ENCODE measurements at places on chromosomes 3 and 15. TPM values are rescaled to one million over a fixed set of nuclear protein-coding genes. Genes with fewer than 3 reads are reported as not detected.

GRCh38 chr3:81033684-81034083 lies 727.8 kb downstream of the GBE1 start:
- no peak for DNase-seq

DNA sequence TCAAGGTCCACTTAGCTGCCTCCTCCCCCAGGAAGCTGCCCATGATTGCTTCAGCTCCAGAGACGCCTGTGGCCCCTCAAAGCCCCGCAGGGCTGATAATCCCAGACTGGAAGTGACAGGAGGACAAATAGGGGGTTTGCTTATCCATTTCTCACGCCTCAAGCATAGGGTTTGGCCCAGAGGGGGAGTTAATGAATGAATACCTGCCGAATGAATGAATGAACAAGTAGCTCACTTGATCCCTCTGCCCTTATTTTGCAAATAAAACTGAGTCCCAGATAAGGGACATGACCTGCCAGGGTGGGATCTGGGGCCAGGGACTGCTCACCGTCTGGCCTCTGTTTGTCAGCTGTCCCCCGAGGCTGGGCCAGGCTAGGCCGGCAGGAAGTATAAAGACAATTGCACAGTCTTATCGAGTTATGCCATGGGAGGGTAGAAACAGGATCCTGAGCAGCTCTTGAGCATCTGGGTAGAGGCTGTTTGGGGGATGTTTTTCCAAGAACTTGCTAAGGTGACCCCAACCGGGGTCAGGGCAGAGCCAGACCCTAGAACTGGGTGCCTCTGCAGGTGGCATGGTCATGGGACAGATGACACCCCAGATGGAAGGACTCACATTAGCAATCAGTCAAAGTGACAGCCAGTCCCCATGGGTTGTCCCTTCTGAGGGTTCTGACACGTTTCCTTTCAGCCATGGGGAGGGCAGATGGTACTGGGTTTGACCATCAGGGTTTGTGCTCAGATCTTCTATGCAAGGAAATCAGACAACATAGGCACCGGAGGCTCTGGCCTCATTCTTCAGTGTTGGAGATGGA lies 45.0 kb downstream of the IQSEC1 start:
- no peak for DNase-seq

GRCh38 chr3:187739094-187739560 lies 6.1 kb downstream of the BCL6 start:
- DNase-seq = no peak

DNA sequence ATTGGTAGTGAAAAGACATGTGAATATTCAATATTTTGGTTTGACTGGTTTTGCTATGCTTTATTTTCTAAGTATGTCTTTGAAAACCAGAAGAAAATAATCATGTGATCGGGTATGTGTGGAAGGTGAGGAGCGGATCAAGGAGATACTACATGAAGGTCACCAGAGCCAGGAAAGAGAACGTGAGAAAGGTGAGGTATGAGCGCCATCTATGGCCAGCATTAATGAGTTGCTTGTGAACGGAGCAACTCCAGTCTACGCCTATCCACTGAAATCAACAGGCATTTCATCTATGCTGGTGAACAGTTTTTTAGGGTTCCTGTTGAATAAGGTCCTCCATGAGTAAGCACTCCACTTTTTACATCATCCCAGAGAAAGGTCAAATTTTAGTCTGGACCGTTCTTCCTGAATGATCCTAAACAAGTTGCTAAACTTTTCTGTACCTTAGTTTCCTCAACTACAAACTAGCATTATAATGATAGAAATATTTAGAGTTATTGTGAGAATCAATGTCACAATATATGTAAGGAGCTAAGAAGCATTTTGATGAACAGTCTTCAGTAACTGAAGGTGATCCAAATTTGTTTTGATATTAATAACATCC lies 1435.2 kb upstream of the CADM2 start:
- no peak for DNase-seq

DNA sequence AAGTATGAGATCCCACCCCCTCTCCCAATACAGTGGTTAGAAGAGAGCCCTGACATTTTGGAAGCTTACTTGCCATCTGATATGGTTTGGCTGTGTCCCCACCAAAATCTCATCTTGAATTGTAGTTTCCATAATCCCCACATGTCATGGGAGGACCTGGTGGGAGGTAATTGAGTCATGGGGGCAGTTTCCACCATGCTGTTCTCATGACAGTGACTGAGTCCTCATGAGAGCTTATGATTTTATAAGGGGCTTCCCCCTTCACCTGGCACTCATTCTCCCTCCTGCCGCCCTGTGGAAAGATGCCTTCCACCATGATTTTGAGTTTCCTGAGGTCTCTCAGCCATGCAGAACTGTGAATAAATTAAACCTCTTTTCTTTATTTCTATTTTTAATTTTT lies 28.8 kb upstream of the HES1 start:
- no peak for DNase-seq

DNA sequence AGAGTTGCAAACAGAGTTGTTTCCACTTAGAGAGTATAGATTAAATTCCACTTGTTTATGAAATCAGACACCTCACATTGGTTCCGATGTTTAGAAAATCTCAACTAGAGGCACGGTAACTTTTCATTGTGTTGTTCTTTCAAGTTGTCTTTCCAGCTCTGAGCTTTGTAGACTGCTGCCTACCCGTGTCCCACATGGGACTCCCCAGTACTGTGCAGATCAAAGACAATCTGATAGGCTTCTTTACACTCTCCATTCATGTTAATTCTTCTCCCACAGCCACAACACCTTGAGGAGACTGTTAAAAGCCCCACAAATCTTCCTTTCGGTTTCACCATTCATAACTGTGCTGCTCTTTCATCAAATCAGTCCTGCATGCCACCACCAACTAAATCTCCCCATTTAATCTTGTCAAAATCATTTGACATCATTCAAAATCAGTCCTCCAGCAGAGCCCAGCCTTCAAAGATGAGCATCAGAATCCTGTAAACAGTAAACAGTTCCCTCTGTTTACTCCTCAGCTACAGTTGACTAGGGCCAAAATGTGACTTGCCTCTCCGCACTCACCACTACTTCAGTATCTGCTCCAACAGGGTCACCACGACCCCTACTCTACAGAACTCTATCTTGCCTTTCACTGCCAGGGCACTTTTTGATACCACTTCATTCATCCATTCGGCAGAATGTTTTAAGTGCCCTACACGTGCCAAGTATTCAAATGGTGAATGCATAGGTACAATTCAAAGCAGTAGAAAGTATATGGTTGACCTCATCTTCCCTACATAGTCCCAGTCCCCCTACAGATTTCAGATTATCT lies 8.3 kb downstream of the ANXA2 start:
- no peak for DNase-seq

- no peak for DNase-seq
These were observed 128.3 kb downstream of the GOLIM4 start for GRCh38 chr3:167967257-167968036.

- no peak for DNase-seq
These were observed 12.4 kb upstream of the CHRM5 start for GRCh38 chr15:33955945-33956344.

DNA sequence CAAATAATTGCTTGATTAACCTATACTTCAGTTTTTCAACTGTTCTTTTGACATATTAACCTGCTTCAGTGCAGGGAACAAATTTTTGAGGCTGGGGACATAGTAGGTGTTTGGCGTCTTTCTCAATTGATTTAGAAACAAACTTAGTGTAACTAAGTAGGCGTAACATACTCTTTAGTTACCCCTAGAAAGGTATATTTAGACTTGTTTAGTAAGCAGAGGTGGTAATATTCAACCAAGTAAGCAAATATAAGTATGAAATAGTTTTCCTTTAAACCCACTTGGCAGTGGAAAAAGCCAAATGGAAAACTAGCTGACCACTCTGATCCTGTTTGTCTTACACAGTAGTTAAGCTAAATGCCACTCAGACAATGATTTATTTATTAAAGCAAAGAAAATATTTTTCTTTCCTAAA lies 113.2 kb downstream of the MBNL1 start:
- DNase-seq = no peak

GRCh38 chr15:74784426-74785193 lies 2.7 kb downstream of the CSK start:
- DNase-seq = no peak

DNA sequence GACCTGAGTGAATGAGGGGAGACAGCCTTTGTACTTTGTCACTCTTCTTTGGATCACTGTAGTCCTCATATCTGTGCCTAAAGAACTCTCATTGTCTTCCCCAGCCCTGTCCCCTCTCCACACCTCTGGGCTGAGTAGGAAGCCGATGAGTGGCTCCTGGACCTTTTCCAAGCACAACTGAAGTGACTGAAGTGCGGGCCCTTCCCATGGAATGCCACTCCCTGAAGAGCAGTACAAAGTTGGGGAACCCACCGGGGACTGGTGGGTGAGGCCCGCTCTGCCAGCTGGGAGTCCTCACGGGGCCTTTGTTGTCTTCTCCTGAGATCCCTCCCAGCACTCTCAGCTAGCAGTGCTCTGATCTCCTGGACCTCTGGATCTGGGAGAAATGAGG lies 90.1 kb downstream of the AAGAB start:
- DNase-seq = no peak

DNA sequence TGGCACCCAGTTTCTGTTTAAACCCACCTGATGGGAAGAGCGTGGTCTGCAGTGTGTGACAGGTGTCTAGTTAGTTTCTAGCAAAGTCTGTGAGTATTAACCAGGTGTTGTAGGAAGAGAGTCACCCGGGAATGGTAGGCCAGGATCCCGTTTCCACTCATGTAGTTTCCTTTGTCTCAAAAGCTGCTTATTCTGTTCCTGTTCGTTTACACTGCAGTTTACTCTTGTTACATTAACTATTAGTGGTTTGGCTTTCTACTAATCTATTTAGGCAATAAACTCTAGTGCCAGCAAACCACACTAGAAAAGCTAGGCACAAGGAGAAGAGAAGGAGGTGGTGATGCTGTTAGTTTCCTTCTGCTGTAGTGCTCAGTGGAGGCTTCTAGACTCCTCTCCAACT lies 32.7 kb downstream of the WDR76 start:
- DNase-seq = no peak

DNA sequence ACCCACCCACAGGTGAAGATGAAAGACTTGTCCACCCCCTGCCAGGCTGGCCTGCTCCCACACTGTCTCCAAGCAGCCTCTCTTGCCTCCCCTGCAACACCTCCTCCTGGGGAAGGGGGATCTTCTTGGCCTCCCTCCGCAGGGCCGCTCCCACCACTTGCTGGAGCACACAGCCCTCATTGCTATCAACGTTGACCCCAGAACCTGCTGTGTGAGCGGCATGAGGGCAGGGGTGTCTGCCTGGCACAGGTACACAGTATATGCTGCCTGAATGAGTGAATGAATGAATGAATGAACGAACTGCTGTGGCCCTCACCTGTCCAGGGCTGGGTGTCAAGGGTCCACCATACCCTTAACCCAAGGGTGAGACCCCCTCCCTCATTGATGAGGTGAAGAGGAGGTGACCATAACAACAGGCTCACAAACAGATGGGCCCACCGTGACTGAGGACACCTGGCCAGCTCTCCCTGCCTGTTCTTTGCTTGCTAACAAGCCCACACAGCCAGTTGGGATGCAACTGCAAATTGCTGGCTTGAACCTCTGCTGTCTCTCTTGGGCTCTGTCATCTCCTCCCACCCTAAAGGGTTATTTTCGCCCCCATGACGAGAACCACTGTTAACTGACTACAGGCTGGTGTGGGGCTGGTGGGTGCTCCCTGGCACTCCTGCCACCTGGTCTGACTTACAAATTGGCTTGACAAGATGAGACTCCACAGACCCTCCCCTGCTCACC lies 22.5 kb downstream of the SLC41A3 start:
- DNase-seq = no peak

DNA sequence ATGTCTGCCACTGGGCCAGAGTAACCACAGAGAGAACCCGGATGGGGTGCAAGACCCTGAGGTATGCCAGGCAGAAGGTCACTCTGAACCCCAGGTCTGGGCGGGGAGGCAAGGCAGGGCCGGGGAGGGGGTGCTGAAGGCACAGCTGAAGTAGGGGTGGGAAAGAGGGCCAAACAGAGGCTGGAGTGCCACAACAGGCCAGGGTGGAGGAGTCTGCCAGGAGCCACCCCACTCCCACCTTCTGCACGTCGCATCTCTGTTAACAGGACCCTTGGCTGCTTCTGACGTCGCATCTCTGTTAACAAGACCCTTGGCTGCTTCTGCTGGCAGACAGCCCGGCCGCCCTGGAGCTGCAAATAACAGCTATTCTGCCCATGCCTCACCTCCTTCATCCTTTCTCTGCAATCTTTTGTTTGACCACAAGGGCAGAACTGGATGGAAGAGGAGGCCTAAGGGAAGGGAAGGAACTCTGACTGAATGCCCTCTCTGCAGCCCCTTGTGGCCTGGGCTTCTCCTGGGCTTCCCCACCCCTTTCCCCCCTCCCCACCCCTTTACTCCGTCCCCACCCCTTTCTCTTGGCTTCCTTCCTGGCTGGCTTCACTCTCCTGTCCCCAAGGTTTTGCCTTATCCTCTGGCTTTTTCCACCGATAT lies 20.6 kb upstream of the FBLN2 start:
- no peak for DNase-seq

DNA sequence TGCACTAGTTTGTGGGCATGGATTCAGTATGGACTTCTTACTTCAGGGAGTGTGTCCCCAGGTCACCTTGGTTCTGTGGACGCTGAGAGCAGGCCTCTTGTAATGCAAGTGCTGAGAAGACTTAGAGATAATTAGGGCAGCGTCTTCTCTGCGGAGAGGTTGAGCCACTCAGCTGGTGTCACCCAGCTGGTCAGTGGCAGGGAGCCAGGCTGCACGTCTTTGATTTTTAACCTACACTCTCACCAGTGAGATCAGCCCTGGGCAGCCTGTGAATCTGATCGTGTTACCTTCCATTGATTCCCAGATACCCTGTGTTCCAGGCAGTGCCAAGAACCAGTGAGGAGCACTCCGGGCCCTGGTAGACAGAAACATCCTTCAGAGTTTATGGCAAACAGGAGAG lies 92.6 kb downstream of the SLCO3A1 start:
- DNase-seq = no peak

GRCh38 chr3:136883967-136884720 lies 22.1 kb downstream of the NCK1 start:
- DNase-seq = no peak

- DNase-seq = no peak
These were observed 669.0 kb downstream of the FHIT start for GRCh38 chr3:60582288-60582687.

The ACTC1 gene
- 10,302 TPM for total RNA-seq

The PCBP4 gene
- 119 TPM for total RNA-seq

The POPDC2 gene
- 679 TPM for total RNA-seq

The FGD5 gene
- total RNA-seq = 18.8 TPM

The GPX1 gene
- 276 TPM for total RNA-seq

The GALNT15 gene
- total RNA-seq = 21.7 TPM

The CCDC39 gene
- not detected for total RNA-seq

The SLC12A8 gene
- total RNA-seq = 1.1 TPM
